ENCODE measurements at places on chromosomes 7 and 10.

GRCh38 chr10:108709927-108710722 is 1213.2 kb downstream of the XPNPEP1 start:
- no peaks in the 10 kb centered on the region for H3K36me3 ChIP-seq
- H3K4me1 ChIP-seq = no peaks in the 10 kb centered on the region
- H3K27me3 ChIP-seq = no peaks in the 10 kb centered on the region
- H3K27ac ChIP-seq = no peak overlapping the region
- no peak overlapping the region for H3K4me3 ChIP-seq

- H3K4me3 ChIP-seq = no peak overlapping the region
- DNase-seq = no peak
- no peaks in the 10 kb centered on the region for H3K36me3 ChIP-seq
- H3K27ac ChIP-seq = no peak overlapping the region
Observed at GRCh38 chr10:59258890-59259289, 82.4 kb downstream of the PHYHIPL start.

DNA sequence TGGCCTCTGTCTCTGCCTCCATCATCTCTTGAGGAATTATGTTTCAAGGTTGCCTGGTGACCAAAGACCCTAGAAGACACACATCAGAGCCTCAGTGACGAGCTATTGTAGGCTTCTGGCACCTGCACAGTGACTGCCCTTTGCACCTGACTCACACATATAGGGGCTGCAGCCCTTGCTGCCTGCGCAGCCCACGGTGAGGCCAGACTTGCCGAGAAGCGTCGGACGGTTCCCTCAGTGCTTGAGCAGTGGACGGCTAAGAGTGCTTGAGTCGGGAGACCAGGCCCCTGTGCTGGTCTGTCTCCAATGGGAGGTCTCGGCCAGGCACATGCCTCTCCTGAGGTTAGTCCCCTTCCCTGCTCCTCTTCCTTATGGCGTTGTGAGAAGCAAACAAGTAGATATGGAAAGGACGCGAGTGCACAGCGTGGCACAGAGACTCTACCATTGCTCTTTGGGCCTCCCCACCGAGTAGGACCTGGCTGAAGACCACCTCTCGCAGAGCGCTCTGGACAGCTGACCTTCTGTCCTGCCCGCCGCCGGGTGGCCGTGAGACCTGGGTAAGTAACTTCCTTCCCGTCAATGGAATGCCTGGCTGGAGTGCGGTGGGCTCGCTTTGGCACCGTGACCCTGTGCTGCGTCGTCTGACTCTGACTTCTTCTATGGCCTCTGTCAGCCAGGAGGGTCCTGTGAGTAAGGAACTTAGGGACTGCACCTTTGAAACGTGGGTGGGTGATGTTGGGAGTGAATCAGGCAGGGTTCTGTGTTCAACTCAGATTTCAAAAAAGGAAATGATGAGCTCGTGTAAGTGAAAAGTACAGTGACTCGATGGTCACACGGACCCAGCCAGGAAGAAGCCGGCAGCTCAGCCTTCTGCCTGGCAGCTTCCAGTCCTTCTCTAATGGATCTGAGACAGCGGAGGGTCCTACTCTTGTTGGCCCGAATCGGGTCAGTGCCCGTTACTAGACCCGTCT is 33.7 kb downstream of the ZNF775 start:
- H3K4me3 ChIP-seq = no peak overlapping the region
- no peaks in the 10 kb centered on the region for H3K27me3 ChIP-seq

GRCh38 chr10:92880917-92881316 is 32.6 kb downstream of the EXOC6 start:
- H3K27me3 ChIP-seq = no peaks in the 10 kb centered on the region
- H3K27ac ChIP-seq = no peak overlapping the region
- H3K36me3 ChIP-seq = no peaks in the 10 kb centered on the region
- no peak overlapping the region for H3K4me3 ChIP-seq
- H3K4me1 ChIP-seq = peaks cover 13% of the 10 kb centered on the region

GRCh38 chr10:132858121-132859081 is 72.5 kb upstream of the NKX6-2 start:
- no peaks in the 10 kb centered on the region for H3K36me3 ChIP-seq
- peaks cover 12% of the 10 kb centered on the region for H3K27me3 ChIP-seq
- no peak overlapping the region for H3K4me3 ChIP-seq
- H3K27ac ChIP-seq = no peak overlapping the region
- DNase-seq = no peak
- peaks cover 4% of the 10 kb centered on the region for H3K4me1 ChIP-seq

DNA sequence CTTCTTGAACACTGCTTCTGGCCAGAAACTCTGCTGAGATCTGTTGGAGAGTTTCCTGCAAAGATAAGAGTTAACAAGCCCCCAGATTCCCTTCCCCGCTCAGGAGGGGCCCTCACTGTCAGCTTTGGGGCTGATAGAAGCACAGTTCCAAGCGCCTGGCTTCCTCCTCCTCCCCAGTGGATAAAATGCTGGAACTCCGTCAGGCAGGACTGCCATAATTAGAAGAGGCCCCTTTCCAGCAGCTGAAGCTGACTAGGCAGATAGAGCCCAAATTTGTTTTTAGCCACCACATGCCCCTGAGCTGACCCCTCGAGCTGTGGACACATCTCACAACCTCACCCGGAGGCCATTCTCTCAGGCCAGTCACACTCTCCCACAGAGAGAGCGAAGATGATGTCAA is 89.4 kb downstream of the TBXAS1 start:
- no peaks in the 10 kb centered on the region for H3K27me3 ChIP-seq
- H3K4me3 ChIP-seq = no peak overlapping the region
- no peak overlapping the region for H3K27ac ChIP-seq
- no peak for DNase-seq
- peaks cover 38% of the 10 kb centered on the region for H3K4me1 ChIP-seq

DNA sequence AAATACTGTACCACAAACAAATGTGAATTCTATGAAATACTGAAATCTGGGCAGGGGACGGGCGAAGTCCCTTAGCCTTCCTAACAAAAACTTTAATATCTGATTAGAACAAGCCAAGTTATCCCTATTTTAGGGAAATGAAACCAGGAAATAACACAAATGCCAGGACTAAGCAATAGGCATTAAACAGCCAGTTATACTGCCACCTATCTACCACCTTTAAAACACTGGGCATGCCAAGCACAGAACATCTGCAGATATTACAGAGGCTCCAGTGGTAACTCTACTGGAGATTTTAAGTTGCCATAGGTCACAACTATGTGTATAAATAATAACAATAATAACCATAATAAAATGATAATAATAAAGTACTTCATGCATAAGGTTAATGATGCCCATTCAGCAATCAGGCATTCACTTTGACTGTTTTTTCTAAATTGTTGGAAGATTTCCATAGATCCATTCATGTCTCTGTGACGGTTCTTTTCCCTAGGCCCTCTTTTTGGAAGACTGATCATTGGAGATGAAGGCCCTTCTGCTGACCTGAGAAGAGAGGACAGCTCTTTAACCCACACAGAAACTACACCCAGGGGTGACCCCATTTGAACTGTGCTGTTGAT is 195.7 kb downstream of the CACNA2D1 start:
- no peaks in the 10 kb centered on the region for H3K4me1 ChIP-seq
- H3K27ac ChIP-seq = no peak overlapping the region
- no peak overlapping the region for H3K4me3 ChIP-seq

DNA sequence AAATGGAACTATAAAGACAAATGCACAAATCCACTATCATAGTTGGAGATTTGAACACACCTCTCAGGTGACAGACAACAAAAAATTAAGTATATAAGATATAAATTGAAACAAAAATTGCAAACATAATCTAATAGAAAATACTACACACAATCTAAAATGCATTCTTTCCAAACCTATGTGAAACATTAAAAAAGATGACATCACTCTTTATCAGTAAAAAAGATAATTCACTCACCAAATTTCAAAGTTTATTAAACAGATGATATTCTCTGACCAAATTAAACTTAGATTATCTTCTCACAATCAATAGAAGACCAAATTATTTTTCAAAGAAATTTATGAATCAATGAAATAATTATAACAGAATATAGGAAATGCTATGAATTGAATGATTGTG is 4.0 kb downstream of the ZWINT start:
- H3K4me1 ChIP-seq = peaks cover 36% of the 10 kb centered on the region
- no peak overlapping the region for H3K27ac ChIP-seq
- H3K27me3 ChIP-seq = no peaks in the 10 kb centered on the region
- DNase-seq = no peak
